ENCODE measurements at places on chromosomes 7 and 10.

- peak; percentile 14 for DNase-seq
Measured at GRCh38 chr10:98262571-98262970, 5.4 kb downstream of the LOXL4 start.

DNA sequence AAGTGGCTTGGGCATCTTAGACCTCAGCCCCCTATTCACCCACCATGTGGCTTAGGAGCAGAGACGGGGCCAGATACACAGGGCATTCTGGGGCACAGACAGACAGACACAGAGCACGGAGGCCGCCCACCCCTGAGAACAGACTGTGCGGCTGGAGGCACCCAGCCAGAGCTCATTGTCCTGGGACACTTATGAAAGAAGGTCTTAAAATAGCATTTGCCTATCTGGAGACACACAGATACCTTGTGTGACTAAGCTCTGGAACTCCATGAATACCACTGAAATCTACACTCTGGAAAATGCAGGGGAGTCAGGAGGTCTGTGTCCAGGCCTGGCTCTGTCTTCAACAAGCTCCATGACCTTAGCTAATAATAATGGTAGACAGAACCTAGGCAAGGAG is 41.4 kb upstream of the ADO start:
- DNase-seq = no peak

- no peak for DNase-seq
Measured at GRCh38 chr10:28738200-28738599, 60.9 kb downstream of the BAMBI start.

GRCh38 chr10:59876695-59877094 is 29.7 kb downstream of the CCDC6 start:
- DNase-seq = no peak

DNA sequence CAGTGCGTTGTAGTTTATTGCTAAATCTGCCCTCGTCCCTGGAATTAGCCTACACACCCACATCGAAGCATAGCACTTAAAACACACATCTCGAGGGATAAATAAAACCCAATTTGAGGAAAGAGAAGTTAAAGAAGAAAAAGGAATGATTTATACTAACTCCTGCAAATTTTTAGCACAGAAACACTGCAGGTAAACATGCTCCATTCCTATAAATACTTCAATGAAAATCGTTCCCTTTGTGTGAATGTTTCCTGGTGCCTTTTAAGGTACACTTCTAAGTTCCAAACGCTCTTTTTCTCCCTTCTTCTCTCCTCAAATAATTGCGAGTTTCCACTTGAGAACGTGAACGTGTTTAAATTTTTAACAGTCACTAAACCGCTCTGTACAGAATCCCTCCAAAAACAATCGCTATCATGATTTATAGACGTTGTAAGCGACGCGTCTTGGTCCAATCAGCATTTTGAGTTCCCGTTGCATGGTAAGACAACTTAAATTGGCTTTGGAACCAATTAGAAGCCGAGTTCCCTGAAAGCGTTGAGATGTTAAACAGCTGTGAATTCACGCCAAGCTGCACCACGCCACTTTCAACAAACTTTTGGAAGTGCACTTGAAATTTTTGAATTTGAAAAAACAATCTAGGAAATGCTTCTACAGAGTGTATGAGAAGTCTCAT is 12.5 kb upstream of the EBLN1 start:
- DNase-seq = no peak

DNA sequence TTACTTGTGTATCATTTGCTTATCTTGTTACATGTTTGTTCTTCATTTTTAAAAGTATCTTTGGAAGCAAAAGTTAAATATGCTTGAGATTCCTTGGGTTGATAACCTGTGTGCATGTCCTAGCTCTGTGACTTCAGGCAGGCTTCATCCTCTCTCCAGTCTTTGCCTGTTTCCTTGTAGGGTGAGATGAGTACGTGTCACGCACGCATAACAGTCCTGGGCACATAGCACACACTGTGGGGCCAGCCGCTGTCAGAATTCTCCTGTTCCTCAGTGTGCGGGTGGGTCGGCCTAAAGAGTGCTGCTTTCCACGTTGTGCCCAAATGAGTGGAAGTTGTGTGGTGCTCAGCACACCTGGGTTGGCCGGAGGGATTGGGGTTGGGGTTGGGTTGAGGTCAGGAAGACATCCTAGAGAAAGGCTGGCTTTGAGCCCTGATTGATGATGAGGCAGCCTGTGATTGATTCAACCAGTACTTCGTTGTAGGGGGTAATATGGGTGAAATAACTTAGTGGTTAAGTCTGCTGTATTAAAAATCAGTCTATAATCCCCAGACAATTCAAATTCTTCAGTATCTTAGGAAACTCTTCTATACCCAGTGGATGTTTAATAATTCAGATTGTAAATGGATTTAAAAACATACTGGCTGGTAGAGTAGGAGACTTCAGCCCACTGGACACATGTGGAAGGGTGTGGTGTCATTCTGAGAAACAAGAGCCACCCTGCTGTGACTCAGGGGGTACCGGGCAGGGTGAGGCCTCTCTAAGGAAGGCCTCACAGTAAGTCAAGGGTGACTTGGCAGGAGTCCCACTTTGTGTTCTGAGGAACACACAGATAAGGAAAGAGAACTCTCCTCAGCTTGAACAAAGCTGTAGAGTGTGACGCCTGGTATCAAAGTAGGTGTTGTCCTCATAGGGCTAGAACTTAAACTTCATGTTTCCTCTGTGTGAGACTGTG is 54.8 kb downstream of the DAGLB start:
- DNase-seq = no peak

DNA sequence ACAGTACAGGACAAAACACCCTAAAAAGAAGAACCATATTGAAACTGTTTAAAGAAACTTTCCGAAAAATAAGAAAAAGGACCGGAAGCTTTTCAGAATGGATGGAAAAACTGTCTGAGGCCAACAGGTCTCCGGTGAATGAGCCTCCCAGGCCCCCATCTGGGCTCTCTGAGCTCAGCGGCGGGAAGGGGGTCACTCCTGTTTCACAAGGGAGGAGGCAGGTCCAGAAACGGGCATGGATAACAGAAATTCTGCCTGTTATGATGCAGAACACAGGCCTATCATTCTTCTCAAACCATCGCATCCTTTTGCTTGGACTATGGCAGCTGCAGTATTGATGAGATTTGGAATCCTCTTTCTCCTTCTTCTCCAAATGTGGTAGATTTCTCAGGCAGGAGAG is 58.9 kb upstream of the SHH start:
- no peak for DNase-seq

GRCh38 chr7:112782498-112782897 is 7.7 kb downstream of the TMEM168 start:
- no peak for DNase-seq

DNA sequence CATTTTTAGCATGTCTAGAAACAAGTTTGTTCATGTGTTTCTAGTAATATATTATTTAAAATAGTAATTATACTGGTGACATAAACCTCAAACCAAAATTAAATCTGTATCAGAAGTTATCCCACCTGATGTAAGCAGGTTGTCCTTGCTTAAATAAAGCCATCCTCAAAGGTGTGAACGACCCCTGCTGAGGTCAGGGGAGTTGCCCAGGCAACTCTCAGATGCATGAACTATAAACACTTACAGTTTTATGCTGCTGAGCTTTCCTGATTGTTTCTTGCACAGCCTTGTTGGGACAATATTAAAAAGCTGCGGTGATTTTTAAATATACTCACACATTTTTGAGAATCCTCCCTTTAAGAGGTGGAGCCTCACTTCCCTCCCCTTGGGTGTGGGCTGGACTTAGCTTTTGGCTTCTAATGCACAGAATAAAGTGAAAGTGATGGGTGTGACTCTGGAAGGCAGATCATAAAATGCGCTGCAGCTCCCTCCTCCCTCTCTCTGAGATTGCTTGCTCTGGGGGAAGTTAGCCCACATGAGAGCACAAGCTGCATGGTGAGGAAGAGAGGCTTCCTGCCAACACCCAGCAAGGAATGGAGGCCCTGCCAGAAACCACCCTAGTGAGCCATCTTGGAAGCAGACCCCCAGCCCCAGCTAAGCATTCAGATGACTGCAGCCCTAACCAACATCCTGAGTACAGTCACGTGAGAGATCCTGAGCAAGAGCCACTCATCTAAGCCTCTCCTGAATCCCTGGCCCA is 152.7 kb downstream of the SKIDA1 start:
- no peak for DNase-seq

DNA sequence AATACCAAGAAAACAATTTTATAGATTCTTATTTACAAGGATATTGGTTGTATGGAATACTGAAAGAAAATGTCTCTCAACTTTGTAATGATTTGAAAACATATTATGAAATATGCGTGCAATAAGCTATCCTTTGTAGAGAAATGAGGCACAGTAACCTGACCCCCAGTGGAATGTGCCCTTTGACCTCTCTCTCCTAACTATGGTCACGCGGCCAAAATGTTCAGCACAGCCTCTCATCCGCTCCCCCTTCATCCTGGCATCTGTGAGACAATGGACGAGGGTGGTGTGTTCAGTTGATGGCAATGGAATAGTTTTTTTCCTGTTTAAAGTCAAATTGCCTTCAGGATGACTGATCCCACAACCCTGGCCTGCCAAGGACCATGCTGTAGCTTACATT is 13.3 kb downstream of the BEND7 start:
- DNase-seq = no peak

DNA sequence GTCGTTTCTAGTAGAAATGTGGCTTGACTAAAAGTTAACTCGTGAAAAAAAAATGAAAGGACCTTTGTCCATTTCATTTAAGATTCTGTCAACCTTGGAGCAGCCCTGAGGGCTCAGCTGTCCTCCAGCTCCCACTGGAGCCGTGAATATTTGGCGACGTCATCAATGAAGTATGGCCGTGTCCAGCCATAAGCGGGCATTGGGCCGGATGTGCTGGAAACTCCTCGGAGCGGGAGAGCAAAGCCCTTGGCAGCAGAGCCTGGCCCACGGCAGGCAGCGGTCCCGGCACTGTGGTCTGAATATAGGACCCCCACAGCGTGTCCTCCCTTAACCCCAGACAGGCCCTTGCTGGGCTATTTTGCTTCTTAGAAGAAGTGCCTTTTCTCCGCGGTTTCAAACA is 50.0 kb downstream of the JAKMIP3 start:
- DNase-seq = no peak

GRCh38 chr7:80726666-80727065 is 88.2 kb downstream of the CD36 start:
- DNase-seq = no peak

GRCh38 chr7:134891262-134891695 is 95.0 kb upstream of the AGBL3 start:
- DNase-seq = peak; percentile 76

- DNase-seq = no peak
Measured at GRCh38 chr7:5231116-5231515, 41.1 kb downstream of the WIPI2 start.

DNA sequence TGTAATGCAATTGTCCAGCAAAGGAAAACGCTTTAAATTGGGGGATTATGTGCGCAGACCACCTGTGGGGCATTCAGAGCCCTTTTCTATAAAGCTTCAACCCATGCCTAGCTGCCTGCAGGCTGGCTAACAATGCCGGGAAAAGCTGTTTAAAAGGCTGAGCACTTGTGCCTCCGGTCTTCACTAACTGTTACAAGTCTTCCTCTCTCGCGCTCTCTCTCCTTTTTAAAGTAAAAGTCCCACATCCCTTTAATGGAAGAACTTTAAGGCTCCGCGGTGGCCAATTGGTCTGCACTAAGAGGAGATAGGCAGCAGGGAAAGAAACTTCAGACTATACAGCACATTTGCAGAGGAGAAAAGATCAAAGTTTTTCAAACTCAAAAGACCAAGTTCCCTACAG is 4.6 kb downstream of the FZD8 start:
- DNase-seq = no peak

- DNase-seq = no peak
Measured at GRCh38 chr10:100826983-100827818, 81.8 kb downstream of the PAX2 start.

GRCh38 chr10:7185367-7185690 is 225.5 kb downstream of the SFMBT2 start:
- no peak for DNase-seq

DNA sequence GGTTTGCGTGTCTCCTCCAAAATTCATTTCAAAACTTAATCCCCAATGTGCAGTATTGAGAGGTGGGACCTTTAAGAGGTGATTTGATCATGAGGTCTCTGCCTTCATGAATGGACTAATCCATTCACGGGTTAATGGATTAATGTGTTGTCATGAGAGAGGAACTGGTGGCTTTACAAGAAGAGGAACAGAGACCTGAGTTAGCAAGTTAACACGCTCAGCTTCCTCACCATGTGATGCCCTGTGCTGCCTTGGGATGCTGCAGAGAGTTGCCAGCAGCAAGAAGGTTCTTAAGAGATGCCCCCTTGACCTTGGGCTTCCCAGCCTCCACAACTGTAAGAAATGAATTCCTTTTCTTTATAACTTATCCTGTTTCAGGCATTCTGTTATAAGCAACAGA is 3.7 kb upstream of the TCTN3 start:
- DNase-seq = peak; percentile 2

DNA sequence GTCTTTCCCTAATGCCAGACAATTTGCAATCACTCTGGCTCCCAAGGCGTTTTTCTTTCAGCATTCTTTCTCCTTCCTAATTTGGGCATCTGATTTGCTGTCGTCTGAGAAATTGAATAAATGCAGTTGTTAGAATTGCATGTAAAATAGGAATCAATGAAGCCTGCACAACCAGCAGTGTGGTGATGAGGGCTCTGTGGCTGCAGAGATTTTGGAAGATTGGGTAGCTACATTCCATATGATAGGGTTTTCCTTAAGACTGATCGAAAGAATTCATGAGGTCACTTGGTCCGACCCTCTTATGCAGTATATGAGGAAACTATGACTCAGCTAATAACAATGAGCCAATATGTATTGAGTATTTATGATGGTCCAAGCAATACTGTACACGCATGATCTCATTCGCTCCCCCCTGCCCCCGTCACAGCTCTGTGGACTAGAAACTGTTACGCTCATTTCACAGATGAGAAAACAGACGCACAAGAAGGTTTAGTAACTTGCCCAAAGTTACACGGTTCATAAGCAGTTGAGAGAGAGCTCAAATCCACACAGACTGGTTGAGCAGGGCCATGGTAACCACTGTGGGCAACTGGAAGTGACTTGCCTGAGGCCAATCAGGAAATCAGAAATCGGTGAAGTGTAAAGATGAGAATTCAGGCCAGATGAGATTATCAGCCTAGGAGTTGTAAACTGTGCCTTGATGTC is 527.2 kb downstream of the GATA3 start:
- DNase-seq = no peak

- DNase-seq = no peak
Measured at GRCh38 chr7:80415114-80415513, 96.8 kb downstream of the GNAT3 start.

DNA sequence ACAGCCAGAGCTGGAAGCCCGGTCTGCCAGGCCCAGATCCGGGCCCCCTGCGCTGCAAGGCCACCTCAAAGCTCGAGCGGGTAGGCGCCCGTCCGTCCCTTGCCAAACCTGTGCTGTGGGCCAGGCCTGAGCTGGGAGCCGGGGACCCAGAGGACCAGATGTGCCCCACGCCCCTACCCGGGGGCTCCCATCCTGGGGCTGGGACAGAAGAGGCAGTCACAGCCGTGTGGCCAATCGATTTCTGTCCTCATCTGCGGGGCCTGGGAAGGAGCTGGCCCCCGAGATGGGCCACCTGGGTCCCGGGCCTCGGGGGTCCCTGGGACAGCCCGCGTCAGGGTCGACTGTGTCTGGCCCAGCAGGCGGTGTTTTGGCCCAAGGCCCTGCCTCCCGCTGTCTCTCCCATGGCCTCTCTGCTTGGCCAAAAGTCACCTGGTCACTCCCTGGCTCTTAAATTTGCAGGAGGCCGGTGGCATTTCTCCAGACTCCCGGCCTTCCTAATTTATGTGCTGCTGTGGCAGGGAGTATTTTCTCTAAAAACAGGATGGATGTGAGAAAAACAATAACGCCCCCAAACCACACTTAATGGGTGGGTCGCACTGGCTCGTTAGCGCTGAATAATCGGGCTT is 63.8 kb downstream of the UNCX start:
- no peak for DNase-seq

- DNase-seq = no peak
Measured at GRCh38 chr10:93106631-93107072, 33.0 kb downstream of the CYP26A1 start.

Data from C1 segment of cervical spinal cord (tissue), 14 donors.